ENCODE measurements at places on chromosomes 1 and 21. TPM values are rescaled to one million over a fixed set of nuclear protein-coding genes. Genes with fewer than 3 reads are reported as not detected.

The OR4F29 gene
- total RNA-seq = not detected

The CHAF1B gene
- total RNA-seq = 1.8 TPM

The CADM3 gene
- 3.5 TPM for total RNA-seq

The S100A5 gene
- not detected for total RNA-seq

The LSS gene
- total RNA-seq = 110 TPM

The RHBG gene
- total RNA-seq = not detected

All from upper lobe of left lung (tissue), 6 donors.